ENCODE measurements at places on chromosomes 7 and 10. TPM values are rescaled to one million over a fixed set of nuclear protein-coding genes. Genes with fewer than 3 reads are reported as not detected.

The CALML5 gene
- not detected for total RNA-seq

The GJD4 gene
- total RNA-seq: not detected

The MACC1 gene
- total RNA-seq: 0.50 TPM

The ZNF107 gene
- total RNA-seq: 22.2 TPM

The ATP6V0A4 gene
- not detected for total RNA-seq

- peaks cover 52% of the 10 kb centered on the region for H3K36me3 ChIP-seq
- DNase-seq: no peak
- H3K4me1 ChIP-seq: no peaks in the 10 kb centered on the region
- H3K27me3 ChIP-seq: no peaks in the 10 kb centered on the region
Observed at GRCh38 chr7:92020636-92021035, 80.0 kb downstream of the AKAP9 start.

DNA sequence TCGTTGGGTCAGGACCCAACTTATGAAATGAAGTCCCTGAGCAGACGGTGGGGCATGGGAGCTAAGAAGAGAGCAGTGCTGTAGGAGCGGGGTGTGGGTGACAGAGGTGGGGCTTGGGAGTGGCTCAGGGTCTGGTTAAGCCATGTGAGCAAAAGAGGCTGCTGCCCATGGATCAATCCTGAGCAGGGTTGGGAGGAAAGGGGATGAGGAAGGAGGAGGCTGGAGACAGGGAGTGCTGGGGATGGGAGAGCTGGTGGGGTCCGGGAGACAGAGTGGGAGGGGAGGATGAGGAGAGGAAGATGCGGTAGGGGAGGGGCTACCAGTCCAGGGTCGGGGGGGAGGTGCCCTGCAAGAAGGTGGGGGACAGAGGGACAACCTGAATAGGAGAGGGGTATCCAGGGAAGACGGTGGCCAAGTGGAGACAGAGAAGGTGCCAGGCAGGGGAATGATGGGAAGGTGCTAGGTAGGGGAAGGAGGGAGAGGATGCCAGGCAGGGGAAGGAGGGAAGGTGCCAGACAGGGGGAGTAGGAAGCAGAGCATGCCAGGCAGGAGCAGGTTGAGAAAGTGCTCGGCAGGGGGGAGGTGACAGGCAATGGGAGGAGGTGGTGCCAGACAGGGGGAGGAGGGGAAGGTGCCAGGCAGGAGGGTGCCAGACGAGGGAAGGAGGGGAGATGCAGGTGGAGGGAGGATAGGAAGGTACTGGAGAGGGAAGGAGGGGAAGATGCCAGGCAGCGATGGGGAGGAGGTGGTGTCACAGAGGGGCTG lies 27.5 kb upstream of the SMARCD3 start:
- H3K27me3 ChIP-seq: no peaks in the 10 kb centered on the region
- no peak overlapping the region for H3K27ac ChIP-seq
- H3K4me3 ChIP-seq: peak overlapping the region; percentile 36
- H3K36me3 ChIP-seq: no peaks in the 10 kb centered on the region
- DNase-seq: no peak

DNA sequence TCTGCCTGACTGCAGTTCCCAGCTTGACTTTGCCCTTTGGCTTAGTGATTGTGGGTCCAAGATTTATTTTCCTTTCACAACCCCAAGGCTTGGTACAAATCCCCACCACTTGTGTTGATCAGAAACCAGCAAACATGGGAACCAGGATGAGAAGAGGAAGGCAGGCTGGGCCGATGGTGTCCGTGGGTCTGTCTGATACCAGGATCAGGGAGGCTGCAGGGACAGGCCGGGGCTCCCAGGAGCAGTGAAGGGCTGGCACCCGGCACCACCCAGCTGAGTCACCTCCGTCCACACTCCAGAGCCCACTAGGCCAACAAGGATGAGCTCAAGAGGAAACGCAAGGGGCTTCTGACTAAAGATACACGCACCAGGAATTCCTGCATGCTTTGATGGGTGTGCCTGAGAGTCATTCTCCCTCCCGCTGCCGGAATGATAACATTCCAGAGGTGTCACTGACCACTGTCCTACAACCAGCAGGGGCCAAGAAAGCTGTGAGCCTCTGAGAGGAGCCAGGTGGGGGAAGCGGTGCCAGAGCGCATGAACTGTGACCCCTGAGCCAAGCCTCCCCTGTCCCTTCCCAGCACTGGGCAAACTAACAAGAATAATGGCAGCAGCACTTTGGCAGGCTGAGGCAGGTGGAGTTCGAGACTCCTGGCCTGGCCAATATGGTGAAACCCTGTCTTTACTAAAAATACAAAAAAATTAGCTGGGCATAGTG lies 29.2 kb upstream of the PROSER2 start:
- no peak overlapping the region for H3K4me3 ChIP-seq
- H3K27ac ChIP-seq: no peak overlapping the region
- no peaks in the 10 kb centered on the region for H3K27me3 ChIP-seq
- no peaks in the 10 kb centered on the region for H3K4me1 ChIP-seq

- no peak overlapping the region for H3K4me3 ChIP-seq
- no peak for DNase-seq
- no peaks in the 10 kb centered on the region for H3K36me3 ChIP-seq
- H3K27ac ChIP-seq: no peak overlapping the region
Observed at GRCh38 chr7:43490016-43490415, 92.9 kb upstream of the STK17A start.

- H3K36me3 ChIP-seq: peaks cover 3% of the 10 kb centered on the region
- peaks cover 4% of the 10 kb centered on the region for H3K4me1 ChIP-seq
- H3K27me3 ChIP-seq: no peaks in the 10 kb centered on the region
- no peak overlapping the region for H3K27ac ChIP-seq
Observed at GRCh38 chr10:43569681-43570080, 4.7 kb downstream of the ZNF239 start.

DNA sequence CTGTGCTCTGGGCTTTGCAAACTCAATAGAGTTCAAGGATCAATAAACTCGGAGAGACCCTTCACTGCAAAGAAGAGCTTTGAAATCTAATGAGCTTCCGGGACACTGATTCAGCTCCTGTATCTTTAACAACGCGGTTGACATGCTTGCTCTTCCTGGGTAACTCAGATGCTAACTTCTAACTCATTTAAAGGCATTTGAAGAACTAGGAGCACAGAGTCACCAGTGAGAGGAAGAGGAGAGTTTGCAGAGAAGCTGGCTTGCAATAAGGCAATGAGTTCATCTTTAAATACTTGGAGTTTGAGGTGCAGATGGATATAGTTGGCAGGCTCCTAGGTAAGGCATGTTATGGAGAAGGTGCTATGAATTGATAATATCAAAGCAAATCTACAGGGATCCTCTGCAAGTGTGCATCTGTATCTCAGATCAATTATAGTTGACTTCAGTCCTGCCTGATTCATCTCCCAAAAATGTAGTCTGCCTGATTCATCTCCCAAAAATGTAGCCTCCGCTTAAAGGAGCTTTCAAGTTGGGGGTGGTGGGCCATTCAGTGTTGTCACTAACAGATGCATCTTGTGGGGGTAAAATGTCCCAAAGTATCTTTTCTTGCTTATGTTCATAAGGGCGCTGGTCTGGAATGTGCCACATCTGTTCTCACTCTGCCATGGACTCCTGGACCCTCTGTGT lies 182.5 kb upstream of the PRSS58 start:
- H3K36me3 ChIP-seq: no peaks in the 10 kb centered on the region
- no peak for DNase-seq
- H3K4me1 ChIP-seq: peaks cover 19% of the 10 kb centered on the region
- peaks cover 4% of the 10 kb centered on the region for H3K27me3 ChIP-seq

DNA sequence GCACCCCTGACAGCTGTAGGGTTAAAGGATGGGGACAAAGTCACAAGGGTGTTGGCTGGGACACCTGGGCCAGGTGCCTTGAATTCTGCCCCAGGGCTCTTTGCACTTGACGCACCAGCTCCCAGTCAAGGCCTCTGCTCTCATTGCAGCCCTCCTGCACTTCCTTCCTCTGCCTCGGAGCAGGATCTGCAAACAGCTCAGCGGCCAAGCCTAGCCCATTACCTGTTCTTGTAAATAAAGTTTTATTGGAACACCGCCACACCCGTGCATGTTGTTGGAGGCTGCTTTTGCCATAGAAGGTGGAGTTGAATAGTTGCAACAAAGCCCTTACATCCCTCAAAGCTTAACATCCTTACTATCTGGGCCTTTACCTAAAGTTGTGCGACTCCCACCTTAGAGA lies 483.8 kb upstream of the FOXK1 start:
- H3K4me3 ChIP-seq: no peak overlapping the region
- no peak for DNase-seq
- H3K36me3 ChIP-seq: no peaks in the 10 kb centered on the region
- no peak overlapping the region for H3K27ac ChIP-seq

Measured in T-cell (primary cell).